ENCODE measurements at places on chromosomes 12 and 14.

DNA sequence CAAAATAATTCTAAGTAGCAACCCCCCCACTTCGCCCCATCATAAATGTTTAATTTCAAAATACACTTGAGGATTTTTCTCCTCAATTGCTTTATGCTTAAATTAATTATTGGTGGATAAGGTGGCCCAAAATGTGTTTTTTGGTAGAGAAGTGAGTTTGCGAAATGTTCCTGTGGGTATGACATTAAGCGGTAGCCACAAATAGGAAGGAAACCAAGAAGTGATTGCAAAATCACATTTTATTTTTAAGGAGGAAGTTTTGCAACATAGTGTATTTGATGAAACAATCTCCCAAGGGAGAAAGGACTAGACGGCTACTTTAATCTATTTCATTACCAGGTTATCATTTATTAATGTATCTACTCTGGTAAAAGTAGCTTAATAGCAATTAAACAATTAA, 25.5 kb downstream of the SLC25A3 start:
- DNase-seq, result no peak

- peak; percentile 89 for DNase-seq
Measured at GRCh38 chr14:36747411-36748184, 85.9 kb downstream of the PAX9 start.

DNA sequence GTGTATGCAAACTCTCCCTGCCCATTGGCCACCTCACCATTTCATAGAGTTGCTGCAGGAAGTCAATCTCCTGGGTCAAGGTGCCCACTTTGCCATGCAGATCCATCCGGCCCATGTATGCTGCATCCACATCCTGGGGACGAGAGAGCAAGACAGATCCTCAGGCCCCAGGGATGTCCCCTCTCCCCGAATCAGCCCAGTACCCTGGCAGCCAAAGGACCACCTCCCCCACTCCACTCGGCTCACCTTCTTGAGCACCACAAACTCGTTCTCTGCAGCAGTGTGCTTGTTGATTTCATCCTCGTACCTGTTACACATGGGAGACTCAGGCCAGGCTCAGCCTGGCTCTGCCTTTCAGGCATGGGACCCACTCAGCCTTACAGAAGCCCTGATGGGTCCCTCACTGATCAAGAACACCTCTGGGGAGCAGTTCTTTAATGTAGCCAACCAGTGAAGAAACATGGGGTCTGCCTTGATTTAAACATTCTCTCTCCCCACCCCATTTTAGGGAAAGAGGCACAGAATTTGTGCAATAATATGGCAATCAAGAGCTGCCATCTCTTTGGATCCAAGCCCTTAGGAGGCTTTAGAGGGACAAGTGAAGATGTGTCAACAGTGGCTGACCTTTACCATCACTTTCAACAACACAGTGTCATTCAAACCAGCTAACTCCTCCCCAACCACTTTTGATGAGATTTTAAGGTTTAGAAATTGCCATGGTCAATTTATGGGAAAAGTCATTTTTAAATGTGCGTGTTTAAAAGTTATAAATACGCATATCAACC, 3.9 kb downstream of the KRT79 start:
- no peak for DNase-seq

DNA sequence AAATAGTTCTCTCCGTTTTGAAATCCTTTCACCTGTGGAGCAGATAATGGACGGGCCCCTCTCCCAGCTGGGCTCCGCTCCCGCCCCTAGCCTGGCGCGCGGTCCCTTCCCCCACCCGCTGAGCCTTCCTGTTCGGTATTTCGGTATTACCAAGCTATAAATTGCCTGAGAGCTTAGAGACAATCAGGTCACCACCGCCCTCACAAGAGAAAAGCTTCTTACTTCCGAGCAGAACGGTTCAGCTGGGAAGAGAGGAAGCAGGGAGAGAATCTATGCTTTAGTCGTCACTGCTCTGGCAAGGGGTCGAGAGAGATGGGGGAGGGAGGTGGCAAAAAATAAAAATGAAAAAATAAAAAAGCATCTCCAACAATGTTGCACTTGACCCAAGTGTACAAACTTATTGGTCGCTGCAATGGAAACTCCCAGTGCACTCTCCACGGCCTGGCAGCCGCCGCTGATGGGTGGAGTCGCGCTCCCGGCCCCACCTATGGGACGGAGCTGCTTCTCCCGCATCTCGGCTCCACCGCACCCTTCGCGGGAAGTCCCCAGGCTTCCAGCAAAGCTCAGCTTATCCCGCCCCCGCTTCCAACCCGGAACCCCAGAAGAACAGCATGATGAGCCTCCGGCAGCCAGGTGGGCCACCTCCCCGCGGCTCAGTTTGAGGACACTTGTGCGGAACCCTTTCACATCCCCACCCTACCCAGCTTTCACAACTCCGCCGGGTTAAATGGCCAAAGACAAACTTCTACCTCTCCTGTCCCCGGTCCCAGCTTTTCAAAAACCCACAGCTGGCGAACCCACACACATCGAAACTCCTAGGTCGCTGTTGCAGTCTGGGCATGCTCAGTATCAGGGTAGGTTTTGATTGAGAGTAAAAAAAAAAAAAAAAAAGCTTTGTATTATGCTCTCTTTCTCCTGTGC, 832 bp upstream of the SYT1 start:
- DNase-seq, result peak; percentile 39

DNA sequence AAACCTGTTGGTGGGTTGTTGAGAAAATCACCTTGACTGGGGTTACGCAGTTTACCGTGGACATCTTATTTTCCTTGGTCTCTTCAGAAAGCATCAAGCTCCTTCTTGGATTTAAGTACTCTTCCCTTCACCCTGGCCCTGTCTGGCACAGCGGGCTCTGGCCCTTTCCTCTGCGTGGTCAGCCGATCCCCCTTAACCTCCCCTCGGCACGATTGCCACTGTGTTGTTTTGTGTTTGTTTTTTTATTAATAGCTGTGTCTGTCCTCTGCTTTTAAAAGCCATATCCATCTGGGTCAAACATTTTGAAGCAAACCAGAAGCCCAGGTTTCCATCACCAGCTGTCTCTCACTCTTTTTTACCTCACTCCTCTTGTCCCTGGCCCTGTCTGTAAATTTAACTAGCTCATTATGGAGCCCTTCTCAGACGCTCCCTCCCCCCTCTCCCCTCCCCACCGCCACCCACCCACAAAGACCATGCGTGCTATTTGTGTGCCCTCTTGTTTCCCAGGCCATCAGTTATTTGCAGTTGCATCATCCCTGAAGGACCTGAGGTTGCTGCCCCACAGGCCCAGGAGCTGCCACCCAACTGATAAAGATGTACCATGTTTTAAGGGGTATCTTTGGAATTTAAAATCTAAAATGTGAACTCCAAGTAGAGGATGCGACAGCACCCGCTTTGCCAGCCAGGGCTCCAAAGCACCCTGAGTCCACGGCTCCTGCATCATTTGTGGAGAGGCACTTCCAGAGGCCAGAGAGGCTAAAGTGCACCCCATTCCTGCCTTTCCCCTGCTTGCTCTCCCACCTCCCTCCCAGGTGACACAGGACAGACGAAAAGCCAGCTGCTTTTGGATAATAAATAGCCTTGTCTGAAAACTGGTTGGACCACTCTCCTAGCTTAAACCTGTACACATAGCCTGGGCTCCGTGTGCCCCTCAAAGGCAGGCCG, 3.9 kb downstream of the BCL11B start:
- DNase-seq, result no peak

GRCh38 chr14:89217891-89218290, 199.1 kb downstream of the FOXN3 start:
- no peak for DNase-seq

DNA sequence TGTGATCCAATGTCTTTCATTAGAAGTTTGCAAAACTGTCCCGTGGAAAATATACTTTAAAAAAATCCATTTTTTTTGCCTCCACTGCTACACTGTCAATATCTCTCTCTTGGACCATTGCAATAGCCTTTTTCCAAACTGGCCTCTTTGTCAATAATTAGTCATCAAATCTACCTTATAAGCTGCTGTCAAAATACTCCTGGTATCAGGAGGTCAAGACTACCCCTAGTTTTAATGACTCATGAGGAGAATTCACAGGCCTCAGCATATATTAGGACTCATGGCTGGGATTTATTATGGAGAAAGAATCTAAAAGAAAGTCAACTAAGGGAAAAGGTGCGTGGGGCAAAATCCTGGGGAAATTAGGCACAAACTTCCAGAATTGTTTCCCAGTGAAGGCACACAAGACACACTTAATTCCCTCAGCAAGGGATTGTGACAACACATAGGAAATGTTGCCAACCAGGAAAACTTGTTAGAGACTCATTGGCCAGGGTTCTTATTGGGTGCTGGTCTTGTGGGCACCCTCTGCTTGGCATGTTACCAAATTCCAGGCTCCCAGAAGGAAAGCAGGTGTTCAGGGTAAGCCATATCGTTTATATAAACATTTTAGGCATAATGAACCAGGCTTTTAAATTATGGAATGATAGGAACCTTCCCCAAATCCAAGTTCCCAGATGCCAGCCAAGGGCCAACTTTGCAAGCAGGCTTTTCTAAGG, 56.1 kb downstream of the TMEM117 start:
- DNase-seq, result no peak

- no peak for DNase-seq
Measured at GRCh38 chr12:104975587-104976343, 10.4 kb upstream of the NOPCHAP1 start.

DNA sequence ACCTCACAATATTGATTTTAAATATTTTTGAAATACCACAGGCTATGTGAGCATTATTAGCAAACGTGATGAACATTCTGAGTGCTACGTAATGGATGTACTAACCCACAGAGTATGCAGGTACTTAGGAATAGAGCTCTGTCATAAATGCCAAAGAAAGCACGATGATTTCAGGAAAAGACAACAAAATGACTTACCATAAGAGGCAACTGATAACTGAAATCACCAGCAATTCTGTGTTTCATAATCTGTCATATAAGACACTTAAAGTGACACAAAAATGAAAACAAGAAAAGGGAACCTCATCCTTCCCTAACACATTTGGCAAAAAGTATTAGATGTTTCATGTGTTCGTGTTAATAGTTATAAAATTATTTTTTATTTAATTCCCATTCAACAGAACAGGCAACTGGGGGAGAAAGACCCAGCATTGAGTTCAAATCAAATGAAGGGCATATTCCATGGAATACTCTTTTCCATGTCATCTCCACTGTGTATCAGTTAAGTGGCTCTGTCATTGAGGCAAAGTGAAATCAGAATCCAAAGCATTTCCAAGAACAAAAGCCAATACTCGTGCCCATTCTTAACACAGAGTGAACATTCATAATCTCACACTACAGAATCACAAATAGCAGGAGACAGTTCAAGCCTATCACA, 30.4 kb downstream of the ARMH4 start:
- no peak for DNase-seq

GRCh38 chr14:95485222-95485819, 31.1 kb downstream of the SYNE3 start:
- no peak for DNase-seq

- DNase-seq, result no peak
Measured at GRCh38 chr14:94682061-94682516, 69.9 kb downstream of the SERPINA3 start.

GRCh38 chr12:43812057-43812456, 5.9 kb upstream of the TWF1 start:
- no peak for DNase-seq

- no peak for DNase-seq
Measured at GRCh38 chr12:99444859-99445316, 202.7 kb upstream of the GARIN6 start.

- no peak for DNase-seq
Measured at GRCh38 chr14:33812601-33813000, 138.3 kb downstream of the EGLN3 start.

DNA sequence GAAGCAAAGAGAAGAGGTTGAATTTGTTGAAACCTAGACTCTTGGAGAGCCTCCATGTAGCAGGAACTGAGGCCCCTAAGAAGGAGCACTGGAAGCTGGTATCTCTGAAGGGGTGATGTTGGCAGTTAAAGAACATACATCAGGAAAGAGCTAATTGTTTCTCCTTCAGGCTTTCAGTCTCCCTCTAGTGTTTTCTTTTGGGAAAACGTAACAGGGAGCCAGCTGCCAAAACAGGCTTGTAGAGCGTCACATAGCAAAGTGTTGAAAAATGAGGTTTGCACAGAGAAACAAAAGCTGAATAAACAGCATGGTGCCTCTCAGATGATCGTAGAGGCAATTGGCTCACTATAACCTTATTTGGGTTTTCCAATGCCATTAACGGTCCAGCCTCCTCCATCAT, 46.9 kb upstream of the CAND1 start:
- DNase-seq, result no peak

GRCh38 chr14:80946797-80947196, 5.3 kb upstream of the CEP128 start:
- DNase-seq, result no peak

DNA sequence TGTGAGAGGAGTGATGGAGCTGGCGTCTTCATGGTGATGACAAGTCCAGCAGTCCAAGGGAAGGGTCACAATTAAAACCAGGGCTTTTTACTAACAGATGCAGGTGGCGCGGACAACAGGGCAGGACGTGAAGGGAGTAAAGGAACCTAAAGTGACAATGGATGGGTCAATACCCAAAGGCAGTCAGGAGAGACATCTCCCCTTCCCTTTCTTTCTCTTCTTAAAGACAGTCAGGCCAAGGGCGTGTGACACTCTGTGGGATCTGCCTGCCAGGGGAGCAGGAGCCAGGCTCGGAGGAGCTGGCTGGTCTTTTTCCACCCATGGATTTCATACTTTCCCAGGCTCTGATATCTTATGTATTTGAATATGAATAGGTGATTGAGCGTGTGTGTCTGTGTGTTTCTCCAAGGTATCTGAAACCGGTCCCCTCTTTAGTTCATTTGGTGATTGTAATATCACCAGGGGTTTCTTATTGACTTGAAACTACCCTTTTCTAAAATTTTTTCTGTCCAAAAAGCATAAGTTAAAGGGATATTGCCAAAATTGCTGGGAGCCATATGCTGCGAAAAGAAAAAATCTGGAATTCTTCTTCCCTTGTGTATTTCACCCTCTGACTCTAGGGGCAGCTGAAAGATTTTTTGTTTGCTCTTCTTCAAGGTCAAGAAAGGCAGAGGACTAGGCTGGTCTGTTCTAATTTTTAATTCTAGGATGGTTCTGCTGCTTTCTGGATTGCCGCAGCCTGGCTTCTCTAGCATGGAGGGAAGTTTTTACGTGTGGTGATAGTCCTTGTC, 61.8 kb downstream of the FBXL14 start:
- DNase-seq, result no peak

GRCh38 chr12:25971654-25972041, 13.2 kb downstream of the RASSF8 start:
- DNase-seq, result no peak

DNA sequence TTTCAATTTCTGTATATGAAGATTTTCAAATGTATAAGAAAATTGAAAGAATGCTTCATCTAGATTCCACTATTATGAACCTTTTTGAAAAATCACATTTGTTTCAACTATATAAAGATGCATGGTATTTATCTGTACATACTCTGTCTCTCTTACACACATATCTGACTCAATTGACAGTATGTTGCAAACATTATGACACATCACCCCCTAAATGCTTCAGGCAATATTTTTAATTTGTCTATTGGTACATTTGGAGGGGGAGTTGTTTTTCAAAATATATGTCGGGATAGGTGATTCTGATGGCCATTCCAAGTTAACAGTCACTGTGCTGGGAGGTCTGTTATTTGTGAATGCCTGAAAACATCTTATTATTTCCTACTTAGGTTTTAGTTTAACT, 14.4 kb downstream of the PCNX1 start:
- peak; percentile 34 for DNase-seq

- DNase-seq, result no peak
Measured at GRCh38 chr14:96094211-96094610, 55.0 kb downstream of the C14orf132 start.

GRCh38 chr14:95352481-95352880, 32.8 kb upstream of the CLMN start:
- DNase-seq, result no peak

GRCh38 chr12:11578461-11578993, 70.9 kb upstream of the ETV6 start:
- DNase-seq, result no peak

- DNase-seq, result peak; percentile 74
Measured at GRCh38 chr14:105086833-105087307, 21.6 kb upstream of the GPR132 start.
